ENCODE measurements at places on chromosomes 6 and 20.

- DNase-seq: no peak
These were observed 52.0 kb upstream of the SMOC2 start for GRCh38 chr6:168388641-168389633.

DNA sequence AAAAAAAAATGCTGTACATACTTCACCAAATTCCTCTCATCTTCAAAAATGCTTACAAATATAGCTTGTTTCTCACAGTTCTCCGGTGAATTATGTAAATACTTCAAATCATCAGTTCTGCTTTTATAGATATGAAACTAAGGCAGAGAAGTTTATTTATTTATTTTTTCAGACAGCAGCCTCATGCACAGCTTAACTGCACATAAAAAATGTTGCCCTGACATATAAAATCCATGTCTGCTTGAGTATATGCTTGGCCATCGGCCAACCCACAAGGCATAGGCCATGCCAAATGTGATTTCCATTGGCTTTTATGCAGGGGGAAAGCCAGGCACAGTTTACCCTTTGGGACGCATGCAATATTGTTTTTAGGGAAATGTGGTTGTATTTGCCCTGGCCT, 57.3 kb upstream of the PHACTR2 start:
- DNase-seq: no peak

GRCh38 chr20:53738039-53738944, 144.7 kb upstream of the ZNF217 start:
- DNase-seq: no peak

GRCh38 chr6:4405621-4406212, 270.3 kb upstream of the ECI2 start:
- no peak for DNase-seq

- DNase-seq: no peak
These were observed 4.2 kb downstream of the ELOVL4 start for GRCh38 chr6:79943133-79943532.
